ENCODE measurements at places on chromosomes 4 and X.
A peak's percentile ranks its signal among the peaks of the same experiment; 100 is the strongest.

- DNase-seq, result peak; percentile 30
Measured at GRCh38 chr4:95265814-95266740, 282.7 kb downstream of the UNC5C start.

DNA sequence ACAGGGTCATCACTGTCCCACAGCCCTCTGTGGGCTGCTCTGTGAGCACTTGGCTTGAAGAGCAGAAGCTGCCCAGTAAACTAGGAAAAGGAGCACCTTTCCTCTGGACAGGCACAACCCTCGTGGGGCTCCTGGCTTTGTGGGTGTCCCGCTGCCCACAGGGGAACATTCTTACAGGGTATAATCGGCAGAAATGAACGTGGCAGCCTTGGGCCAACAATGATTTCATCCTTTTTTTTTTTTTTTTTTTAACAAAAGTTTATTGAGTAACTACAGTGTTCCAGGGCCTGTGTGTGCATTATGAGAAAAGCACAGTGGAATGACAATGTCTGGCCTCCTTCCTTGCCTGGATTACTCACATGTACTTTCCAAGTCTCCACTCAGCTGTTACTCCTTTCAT, 197.2 kb downstream of the PDGFC start:
- DNase-seq, result peak; percentile 88

DNA sequence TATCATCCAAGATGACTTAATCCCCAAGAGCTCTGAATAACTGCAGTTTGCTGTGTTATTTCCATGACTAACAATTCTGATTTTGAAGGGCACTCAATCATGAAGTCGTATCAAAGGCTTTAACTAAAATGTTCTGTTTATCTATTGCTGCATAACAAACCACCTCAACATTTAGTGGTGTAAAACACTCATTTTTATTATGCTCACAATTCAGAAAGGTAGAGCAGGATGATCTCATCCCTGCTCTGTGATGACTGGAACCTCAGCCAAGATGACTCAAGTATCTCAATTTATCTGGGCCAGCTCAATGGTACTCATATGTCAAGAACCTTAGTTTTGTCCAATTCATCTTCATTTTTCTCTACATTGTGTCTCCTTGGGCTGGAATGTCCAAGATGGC, 451.1 kb downstream of the PPARGC1A start:
- DNase-seq, result no peak

- DNase-seq, result peak; percentile 30
Measured at GRCh38 chrX:110316351-110317060, 1.4 kb downstream of the AMMECR1 start.

- no peak for DNase-seq
Measured at GRCh38 chr4:176953021-176953420, 160.3 kb upstream of the VEGFC start.

- DNase-seq, result no peak
Measured at GRCh38 chr4:54172156-54172555, 56.9 kb upstream of the PDGFRA start.

GRCh38 chrX:95628796-95629195, 1055.8 kb upstream of the DIAPH2 start:
- DNase-seq, result no peak

DNA sequence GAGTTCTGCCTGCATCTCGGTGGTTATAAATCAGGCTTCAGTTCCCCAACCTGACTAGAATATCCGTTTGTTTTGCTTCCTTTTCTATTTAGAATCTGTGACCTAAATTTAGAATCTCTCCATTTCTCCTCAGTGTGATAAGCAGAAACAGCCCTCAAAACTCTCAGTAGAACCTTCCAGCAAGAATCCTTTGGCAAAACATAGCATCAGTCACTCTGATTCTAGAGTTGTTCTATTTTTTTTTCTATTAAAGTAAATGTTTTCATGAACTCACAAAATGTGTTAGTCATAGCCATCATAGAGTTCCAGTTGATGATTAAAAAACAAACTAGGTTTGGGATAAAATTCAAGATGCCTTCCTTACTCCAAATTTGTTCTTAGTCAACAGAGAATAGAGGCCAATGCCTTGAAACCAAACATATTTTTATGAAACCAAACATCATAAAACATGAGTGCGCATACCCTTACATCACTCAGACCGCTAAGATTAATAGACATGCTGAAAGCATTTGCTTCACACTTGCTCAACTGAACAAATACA, 13.2 kb upstream of the C1QTNF7 start:
- DNase-seq, result peak; percentile 72

DNA sequence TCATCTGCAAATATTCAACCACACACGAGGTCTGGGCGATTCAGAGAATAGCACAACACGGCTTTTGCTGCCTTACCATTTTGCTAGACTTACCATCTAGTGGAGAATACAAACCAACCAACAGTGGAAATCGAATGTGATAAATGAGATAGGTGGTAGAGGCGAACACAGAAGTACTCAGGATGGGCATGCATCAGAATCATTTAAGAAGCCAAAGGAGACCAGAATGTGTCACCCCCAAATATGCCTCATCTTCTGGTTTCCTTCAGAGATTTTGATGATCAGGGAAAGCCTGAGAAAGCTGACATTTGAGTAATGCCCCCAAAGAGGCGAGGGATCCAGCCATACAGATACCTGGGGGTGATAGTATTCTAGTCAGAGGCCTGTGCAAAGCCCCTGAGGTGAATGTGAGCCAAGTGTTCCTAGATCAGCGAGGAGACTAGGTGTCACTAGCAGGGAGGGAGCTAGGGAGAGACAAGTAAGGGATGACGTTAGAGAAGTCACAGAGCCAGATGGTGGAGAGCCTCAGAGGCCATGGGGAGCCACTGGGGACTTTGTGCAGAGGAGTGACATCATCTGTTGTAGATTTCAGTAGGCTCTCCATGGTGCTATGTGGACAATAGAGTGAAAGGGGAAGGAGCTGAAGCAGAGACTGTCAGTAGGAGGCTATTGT, 1.7 kb downstream of the MTMR1 start:
- DNase-seq, result no peak

DNA sequence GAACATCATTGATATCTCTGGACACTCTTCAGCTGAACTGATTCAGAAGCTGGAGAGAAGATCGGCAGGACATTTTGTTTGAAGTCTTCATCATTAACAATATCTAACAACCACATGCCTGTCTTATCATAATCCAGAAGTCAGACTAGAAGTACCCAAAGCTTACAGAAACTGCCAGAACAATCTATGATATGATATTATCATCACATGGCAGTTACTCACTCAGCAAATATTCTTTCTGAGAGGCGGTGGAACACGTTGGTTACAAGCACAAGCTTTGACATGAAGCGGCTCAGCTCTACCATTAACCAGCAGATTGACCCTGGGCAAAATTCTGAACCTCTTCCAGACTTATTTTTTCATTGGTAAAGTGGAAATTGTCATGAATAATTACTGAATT, 69.4 kb upstream of the KIT start:
- DNase-seq, result peak; percentile 7

DNA sequence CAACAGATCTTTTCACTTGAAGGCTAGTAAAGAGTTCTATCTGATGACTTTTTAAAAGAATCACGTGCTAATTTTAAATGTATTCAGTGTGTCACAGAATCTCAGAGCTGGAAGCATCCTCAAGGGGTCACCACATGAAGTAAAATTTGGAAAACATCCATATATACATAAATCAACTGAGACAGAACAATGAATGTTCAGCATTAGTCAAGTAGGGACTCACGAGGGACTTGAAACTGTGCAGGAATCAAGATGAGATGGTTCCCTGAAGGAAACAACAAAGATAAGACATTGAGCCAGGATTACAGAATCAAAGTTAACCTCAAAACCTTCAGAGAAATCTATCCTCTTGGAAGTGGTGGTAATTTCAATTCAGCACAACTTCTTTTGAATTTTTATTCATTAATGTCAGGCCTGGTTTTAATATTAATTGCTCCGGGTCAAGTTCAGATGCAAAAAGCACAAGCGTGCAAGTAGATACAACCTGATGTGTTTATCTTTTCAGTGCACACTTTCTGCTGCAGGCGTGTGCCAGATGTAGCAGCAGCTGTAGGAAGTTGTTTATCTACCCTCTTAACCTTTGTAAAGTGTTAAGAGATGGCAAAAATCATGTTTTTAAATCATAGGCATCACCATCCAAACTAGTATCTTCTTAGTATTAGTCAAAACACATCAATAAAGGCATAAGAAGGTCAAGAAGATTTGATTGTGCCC, 87.7 kb upstream of the SRD5A3 start:
- peak; percentile 38 for DNase-seq

- peak; percentile 44 for DNase-seq
Measured at GRCh38 chrX:153226344-153227185, 47.5 kb downstream of the MAGEA1 start.

DNA sequence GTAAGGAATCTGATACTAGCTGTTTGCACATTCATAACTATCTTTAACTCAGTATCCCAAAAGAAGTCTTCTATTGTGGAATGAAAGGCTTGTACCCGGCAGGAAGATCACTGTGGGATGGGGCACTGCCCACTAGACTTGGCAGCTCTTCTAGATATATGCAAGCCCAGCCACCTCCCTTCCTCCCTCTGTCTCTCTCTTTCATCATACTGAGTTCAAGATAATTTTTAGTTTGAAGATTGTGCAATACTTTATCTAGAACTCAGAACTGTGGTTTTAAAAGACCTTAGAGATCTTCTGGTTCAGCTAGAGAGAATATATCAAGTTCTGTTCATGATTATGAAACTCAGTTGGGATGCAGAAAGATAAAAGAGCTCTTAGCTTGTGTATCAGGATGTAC, 22.5 kb upstream of the GPR34 start:
- peak; percentile 35 for DNase-seq

GRCh38 chrX:148043271-148043855, 62.2 kb downstream of the FMR1NB start:
- peak; percentile 50 for DNase-seq

DNA sequence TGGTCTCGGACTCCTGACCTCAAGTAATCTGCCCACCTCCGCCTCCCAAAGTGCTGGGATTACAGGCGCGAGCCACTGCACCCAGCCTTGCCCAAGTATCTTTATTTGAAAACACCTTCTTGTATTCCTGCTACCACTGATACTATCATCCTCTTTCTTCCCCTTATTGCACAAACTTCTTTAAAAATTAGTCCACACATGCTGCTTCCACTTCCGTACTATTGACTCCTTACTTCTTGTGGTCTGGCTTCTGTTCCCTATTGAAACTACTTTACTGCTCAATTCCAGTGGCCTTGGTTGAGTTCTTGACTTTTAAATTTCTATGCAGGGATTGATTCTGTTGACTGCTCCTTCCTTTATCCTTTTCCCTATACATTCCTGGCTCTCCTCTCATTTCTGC, 38.8 kb downstream of the MTM1 start:
- DNase-seq, result no peak

DNA sequence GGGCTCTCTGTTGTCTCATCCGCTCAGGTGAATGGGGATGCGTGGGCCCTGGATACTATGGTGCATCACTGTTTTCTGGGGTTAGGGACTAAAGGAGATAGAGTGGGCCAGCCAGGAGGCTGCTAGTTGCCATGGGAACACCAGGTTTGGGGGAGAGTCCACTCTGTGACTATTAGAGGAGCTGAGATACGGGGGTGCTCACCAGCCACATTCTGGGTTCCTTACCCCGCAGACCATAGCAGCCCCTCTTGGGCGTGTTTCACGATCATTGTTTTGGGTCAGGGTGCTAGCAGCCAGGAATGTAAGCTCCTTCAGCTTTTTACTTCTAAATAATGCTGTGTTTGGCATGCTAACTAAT, 4.6 kb downstream of the EFNB1 start:
- DNase-seq, result no peak

- DNase-seq, result no peak
Measured at GRCh38 chr4:3077796-3078195, 3.3 kb downstream of the HTT start.

DNA sequence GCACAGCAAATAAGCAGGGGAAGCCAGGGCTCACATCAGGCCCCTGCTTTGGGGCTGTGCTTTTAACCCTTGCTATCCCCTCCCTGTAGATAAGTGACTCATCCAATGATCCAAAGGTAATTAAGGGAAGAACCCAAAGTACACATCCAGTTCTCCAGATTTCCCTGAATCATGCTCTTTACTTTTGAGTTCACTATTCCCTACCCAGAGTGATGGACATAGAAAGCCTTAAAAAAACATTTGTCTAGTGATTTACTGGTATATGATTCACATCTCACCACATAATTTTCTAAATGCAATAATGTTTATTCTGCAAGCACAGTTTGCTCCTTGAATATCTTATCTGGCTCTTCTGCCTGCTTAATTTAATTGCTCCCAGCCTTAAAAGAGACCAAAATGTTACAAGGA, 136.2 kb downstream of the PPP3CA start:
- peak; percentile 18 for DNase-seq

DNA sequence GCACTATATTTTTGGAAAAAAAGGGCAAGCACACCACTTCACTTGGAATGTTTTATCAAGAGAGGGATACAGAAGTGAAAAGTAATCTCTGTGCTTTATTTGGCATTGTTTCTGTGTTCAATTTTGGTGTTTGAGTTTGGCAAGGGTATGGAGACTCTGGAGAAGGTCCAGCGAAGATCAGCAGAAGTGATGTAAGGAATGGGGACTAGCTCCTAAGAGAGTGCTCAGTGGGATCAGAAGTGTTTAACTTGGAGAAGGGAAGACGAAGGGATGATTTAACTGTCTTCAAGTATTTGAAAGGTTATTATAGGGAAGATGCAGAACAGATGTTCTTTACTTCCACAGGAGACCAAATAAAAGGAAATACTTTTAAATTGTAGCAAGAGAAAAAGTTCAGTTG, 74.3 kb downstream of the CFAP299 start:
- DNase-seq, result no peak

- no peak for DNase-seq
Measured at GRCh38 chr4:169158861-169159260, 111.9 kb downstream of the SH3RF1 start.

DNA sequence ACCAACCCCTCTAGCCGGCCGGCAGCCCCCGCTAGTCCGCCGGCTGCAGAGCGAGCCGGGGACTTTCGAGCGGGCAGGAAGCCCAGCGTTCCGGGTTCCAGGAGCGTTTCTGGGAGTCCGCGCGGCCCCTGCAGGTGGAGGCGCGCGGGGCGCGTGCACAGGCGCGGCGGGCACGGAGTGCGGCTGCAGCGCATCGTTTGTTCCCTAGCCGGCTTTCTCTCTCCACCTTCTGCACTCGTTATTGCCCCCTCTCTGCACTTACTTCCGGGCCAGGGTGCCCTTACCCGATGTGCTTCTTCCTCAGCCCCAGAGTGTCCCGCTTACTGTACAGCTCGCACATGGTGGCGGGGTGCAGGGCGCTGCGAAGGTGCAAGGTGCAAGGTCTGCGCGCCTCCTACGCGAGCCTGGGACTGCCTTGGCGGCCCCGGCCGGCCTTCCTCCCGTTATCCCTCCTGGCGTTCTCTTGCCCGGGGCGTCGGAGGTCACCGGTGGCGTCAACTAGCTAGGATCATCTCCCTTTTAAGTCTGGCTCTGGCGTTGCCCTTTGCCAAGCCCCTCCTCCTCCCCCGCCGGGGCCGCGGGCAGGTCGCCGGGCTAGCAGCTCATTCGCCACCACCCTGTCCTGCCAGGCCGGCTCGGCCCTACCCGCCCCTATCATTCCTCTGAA, at the start of gene ETNPPL:
ETNPPL (minus strand) TSS at position 495 of the 667 bp plus-strand sequence; CDS start at position 340, 155 bp downstream.
- no peak for DNase-seq

DNA sequence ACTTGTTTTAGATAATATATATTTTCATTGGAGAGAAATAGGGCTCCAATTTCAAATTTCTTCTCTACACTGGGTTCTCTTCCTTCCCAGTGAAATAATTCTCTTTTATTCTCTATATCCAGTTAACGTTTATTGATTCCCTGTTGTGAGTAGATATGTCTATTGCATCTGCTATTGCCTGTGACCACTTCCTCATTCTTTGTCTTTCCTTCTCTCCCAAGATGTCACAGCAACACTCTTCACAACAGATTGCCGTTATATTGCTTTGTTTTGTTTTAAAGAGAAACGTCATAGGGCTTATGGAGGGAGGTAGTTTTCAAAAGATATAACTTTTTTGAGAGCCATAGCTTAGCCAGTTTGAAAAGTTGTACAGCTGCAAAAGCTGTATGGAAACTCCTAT, 343.8 kb downstream of the ARHGAP24 start:
- DNase-seq, result no peak
